ENCODE measurements at places on chromosomes 16 and 17. TPM values are rescaled to one million over a fixed set of nuclear protein-coding genes. Genes with fewer than 3 reads are reported as not detected.

- DNase-seq: no peak
Measured at GRCh38 chr17:15413101-15413771, 54.2 kb downstream of the CDRT4 start.

DNA sequence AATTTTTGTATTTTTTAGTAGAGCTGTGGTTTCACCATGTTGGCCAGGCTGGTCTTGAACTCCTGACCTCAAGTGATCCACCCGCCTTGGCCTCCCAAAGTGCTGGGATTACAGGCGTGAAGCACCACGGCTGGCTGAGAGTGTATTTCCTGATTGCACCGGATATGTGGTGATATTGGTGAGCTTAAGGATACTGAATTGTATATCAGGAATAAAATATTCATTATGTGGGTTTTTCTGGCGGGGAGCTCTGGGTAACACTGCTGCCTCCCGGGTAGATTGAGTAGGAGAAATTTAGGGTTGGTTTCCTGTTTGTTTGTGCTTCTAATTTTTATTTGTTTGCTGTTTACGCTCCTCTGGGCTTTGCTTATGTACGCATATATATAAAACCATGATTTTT, 7.7 kb upstream of the TMEM98 start:
- DNase-seq: no peak

DNA sequence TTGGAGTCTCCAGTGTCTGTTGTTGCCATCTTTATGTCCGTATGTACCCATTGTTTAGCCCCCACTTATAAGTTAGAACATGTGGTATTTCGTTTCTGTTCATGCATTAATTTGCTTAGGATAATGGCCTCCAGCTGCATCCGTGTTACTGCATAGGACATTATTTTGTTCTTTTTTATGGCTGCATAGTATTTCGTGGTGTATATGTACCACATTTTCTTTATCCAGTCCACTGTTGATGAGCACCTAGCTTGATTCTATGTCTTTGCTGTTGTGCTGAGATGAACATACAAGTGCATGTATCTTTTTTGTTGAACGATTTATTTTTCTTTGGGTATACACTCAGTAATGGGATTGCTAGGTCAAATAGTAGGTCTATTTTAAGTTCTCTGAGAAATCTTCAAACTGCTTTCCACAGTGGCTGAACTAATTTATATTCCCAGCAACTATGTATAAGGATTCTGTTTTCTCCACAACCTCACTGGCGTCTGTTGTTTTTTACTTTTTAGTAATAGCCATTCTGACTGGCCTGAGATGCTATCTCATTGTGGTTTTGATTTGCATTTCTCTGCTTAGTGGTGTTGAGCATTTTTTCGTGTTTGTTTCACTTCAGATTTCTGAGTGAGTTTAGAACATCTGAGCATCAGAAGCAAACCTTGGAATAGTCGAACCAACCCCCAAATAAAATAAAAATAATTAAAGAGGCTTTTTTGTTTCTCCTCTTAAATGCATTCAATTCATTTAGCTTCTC, 304.7 kb downstream of the ZFHX3 start:
- DNase-seq: no peak

DNA sequence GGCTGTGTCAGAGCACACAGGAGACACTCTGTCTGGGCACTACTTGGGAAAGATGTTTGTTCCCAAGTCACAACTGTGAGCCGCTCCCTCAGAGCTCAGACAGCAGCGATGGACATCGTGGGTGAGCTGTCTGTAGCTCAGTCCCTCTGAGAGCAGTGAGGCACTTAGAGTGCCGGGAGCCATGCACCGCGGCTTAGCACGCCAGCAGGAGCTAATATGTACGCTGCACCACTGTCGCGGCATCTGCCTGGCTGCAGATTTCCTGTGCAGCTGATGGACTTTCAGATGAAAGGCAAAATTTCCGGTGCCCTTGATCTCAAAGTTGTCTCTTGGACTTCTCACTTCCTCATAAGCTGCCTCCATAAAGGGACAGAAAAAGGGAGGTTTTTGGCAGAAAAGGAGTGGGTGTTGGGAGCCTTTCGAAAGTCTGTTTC, 92.8 kb upstream of the ZNF469 start:
- no peak for DNase-seq

- DNase-seq: no peak
Measured at GRCh38 chr16:8155275-8155674, 435.0 kb downstream of the TMEM114 start.

DNA sequence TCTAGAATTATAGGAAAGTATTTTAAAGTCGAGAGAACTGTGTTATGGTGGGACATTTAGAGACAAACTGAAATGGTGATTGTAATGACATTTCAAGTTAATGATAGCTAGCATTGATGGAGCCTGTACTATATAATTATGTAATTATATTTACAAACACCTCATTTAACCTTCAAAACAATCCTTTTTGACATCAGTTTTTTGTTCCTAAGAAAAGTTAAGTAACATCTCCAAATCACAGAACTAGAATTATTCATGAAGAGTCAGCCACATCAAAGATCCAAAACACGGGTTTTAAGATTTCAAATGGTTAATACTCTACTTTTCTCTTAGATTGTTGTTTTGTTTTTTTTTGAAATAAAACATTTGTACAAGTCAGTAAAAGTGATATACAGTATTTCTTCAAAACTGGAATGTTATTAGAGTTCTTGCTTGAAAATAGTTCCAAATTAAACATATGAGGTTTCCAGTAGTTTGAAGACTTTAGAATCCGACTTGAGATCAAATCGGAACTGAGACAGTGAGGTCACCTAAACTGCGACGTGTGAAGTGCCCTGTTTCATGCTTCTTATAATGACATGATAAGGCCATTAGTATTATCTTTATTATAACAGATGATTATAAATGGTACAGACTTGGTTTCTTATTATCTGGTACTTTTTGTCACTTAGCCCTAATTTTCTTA, 264.9 kb upstream of the TBX2 start:
- DNase-seq: no peak

GRCh38 chr16:65229191-65229662, 107.4 kb upstream of the CDH11 start:
- no peak for DNase-seq

- DNase-seq: no peak
Measured at GRCh38 chr17:5769593-5770354, 185.5 kb upstream of the NLRP1 start.

DNA sequence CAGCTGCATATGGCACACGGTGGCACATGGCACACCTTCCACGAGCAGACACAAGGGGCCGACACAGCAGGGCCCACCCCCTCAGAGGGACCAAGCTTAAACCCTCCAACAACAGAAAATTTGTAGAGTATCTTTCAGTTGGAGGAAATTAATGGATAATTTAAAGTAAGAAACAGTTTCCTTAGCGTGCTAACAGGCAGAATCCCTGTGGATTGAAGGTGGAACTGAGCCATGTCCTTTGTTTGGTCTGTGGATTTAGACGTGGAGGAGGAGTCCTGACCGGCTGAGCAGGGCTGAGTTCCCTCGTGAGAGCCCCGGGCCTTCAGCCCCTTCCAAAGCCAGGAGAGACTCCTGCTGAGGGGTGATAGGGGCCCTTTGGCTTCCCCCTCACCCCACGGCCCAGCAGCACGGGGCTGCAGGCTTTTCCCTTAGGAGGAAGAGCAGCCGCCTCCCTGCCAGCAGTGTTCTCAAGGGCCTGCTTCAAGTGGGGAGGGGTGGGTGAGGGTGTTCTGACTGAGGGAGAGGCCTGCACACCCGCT, 1.4 kb upstream of the CYB561 start:
- DNase-seq: no peak

- DNase-seq: no peak
Measured at GRCh38 chr16:4232541-4233386, 9.1 kb downstream of the SRL start.

DNA sequence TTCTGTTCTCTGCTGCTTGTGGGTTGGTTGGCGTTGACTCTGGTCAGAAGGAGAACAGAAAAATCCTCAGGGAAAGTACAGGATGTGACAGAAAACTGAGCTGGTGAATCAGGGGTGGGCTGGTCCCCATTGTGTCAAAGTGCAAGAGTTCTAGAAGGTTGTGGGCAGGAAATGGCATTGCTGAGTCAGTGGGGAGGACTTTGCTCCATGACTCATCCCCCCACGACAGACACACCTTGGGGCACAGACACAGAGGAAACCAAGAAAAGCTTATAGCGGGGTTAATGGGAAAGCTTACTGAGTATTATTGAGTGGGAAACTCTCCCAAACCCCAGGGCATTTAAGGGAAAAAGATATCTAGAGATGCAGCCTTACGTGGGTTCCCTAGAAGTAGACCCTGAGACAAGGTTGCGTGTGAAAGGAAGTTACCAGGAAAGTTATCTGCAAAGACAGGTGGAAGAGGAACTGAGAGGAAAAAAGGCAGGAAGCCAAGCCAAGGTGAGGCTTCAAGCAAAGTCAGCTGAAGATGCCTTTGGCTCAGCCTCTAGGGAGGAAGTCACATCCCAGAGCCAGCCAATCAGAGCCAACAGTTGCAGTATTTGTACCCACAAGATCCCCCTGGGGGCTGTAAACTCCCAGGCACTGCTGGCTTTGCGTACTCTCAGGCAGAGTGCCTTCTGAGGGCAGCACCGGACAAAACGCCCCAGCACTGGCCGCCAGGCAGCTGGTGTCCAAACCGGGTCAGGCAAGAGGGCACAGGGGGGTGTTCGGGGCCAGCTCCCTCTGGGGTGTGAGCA, 86.4 kb downstream of the FOXL1 start:
- no peak for DNase-seq

DNA sequence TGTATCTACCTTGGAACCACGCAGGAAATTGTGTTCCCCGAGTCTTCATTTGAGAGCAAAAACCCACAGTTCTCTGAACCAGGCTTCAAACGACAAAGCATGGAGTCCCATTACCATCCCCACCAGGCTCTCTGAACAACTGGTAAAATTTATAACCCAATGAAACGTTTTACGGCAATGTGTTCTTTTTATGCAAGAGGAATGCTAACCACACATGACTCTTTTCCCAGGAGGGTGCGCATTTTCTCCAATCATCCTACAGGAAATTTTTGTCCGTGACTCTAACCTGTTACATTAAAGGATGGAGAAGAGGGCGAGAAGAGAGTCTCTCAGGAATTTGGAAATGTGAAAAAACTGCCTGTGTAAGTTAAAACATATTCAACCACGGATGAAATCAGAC, 17.8 kb downstream of the STX8 start:
- DNase-seq: no peak

GRCh38 chr17:5678171-5678570, 93.9 kb upstream of the NLRP1 start:
- DNase-seq: no peak

DNA sequence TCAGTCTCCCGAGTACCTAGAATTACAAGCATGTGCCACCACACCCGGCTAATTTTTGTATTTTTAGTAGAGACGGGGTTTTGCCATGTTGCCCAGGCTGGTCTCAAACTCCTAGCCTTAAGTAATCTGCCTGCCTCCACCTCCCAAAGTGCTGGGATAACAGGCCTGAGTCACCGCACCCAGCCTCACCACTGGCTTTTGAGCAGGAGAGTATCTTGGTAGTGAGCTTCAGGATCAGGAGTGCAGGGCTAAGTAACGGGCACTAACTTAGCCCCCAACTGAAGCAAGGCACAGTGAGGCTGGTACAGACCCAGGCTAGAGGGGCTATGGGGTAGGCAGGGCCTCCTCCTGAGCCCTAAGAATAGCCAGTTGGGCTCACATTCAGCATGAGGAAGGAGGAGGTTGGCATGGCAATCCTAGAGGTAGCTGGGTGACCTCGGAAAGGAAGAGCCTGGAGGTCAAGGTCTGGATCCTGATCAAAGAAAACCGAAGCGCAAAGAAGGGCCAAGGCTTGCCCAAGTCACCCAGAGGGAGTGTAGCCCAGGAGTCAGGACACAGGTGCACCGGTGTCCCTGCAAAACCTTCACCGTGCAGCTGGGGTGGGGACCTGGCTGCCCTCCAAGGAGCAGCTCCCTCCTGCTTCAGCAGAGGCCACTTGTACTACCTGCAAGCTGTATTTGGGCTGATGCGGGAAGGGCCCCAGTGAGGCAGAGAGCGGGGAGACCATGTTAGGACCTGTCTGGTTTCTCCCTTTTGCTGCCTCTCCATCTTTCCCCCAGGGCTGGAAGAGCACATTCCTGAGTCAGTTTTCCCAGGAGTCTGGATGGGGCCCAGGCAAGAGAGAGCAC, 1.3 kb upstream of the ADGRG5 start:
- no peak for DNase-seq

DNA sequence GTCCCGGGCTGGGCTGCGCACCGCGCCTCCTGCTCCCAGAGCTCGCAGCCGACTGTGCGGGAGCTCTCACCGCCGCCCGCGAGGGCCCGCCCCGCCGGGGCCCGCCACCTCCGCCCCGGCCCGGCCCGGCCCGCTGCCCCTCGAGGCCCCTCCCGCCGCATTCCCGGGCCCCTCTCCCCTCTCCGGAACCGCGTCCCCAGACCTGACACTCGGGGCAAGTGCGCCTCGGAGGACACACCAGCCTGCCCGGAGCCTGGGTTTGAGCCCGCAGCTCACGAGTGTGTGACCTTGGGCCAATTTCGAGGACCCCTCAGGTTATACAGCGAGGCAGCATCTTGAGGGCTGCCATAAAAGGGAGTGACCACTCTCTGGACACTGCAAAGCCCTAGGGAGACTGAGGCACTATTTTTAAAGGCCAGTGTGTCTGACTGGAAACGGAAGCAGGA, 2.0 kb upstream of the GRIN2C start:
- no peak for DNase-seq

GRCh38 chr17:64296246-64296645, 33.2 kb upstream of the TEX2 start:
- DNase-seq: no peak

- DNase-seq: no peak
Measured at GRCh38 chr16:13322336-13322735, 420.9 kb downstream of the SHISA9 start.

- no peak for DNase-seq
Measured at GRCh38 chr16:28186752-28187151, 25.0 kb downstream of the XPO6 start.

GRCh38 chr16:89843409-89844350, 15.4 kb downstream of the SPIRE2 start:
- no peak for DNase-seq

DNA sequence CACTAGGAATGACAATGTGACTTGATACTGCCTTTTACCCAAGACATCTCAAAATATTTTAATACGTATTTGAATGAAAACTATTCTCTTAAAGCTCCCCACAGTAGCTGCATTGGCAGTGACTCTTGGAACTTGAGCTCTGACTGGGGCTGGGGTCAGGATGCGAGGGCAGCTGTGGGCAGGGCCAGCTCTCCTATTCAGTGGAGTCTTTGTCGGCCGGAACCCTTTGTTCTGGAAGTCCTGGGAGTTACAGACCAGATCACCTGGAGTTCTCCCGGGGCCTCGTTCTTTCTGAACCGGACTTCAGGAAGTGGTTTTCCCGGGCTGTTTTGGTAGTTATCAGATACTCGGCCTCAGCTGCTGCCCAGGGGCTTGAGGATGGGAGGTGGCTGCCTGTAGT, 84.9 kb downstream of the NPIPB11 start:
- DNase-seq: no peak

CCDC154 gene
- total RNA-seq: 6.1 TPM

ANKS3 gene
- 20.4 TPM for total RNA-seq

CEP295NL gene
- not detected for total RNA-seq

ZNF205 gene
- total RNA-seq: not detected

MEFV gene
- 0.23 TPM for total RNA-seq

NPIPB9 gene
- 4.9 TPM for total RNA-seq

All from activated naive CD8-positive, alpha-beta T cell treated with anti-CD3 and anti-CD28 coated beads, Interleukin-2, amount 10 ng/mL, durations not matched to agents 7 days and 5 days (primary cell).